ENCODE measurements at places on chromosomes 1 and 21. TPM values are rescaled to one million over a fixed set of nuclear protein-coding genes. Genes with fewer than 3 reads are reported as not detected.

TMEM269 gene
- total RNA-seq: 0.09 TPM

FMN2 gene
- total RNA-seq: 2.0 TPM

UBXN10 gene
- 19.2 TPM for total RNA-seq

LRRC41 gene
- 63.0 TPM for total RNA-seq

BARHL2 gene
- not detected for total RNA-seq

SLC44A3 gene
- total RNA-seq: 13.8 TPM

DNA sequence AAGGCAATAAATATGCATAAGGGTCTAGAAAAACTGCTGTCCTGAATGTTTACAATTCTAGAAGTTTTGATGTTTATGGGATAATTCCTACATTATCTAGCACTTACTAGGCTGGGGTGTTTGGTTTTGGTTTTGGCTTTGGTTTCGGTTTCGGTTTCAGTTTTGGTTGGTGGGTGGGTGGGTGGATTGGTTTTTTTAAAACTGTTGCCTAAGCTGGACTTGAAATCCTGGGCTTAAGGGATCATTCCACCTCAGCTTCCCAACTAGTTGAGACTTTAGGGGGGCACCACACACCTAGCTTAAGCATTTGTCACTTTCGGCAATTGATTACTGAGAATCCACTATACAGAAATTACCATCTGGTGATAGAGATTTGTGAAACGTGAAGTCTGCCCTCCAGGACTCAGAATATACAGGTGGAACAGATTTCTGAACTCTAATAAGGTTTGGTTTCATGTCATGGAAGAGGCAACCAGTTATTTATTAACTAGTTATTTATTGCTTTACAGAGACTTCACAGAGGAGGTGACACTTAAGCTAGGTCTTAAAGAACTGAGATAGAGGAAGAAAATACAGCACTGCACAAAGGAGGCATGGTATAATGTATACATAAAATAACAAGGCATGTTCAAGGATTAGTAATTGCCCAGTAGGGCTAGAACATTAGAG, 69.6 kb downstream of the PIK3R3 start:
- no peak for DNase-seq
- no peak overlapping the region for H3K4me3 ChIP-seq
- H3K4me1 ChIP-seq: no peaks in the 10 kb centered on the region
- no peaks in the 10 kb centered on the region for H3K27me3 ChIP-seq
- no peak overlapping the region for H3K27ac ChIP-seq
- H3K36me3 ChIP-seq: peaks cover 26% of the 10 kb centered on the region

- no peak overlapping the region for H3K4me3 ChIP-seq
- peak; percentile 83 for DNase-seq
- H3K36me3 ChIP-seq: no peaks in the 10 kb centered on the region
- peaks cover 6% of the 10 kb centered on the region for H3K4me1 ChIP-seq
- no peak overlapping the region for H3K27ac ChIP-seq
- H3K27me3 ChIP-seq: no peaks in the 10 kb centered on the region
Measured at GRCh38 chr1:55869065-55869464, 653.9 kb upstream of the USP24 start.

GRCh38 chr1:156801409-156802121, 15.1 kb downstream of the SH2D2A start:
- H3K4me3 ChIP-seq: no peak overlapping the region
- peaks cover 19% of the 10 kb centered on the region for H3K36me3 ChIP-seq
- H3K27ac ChIP-seq: no peak overlapping the region
- peaks cover 6% of the 10 kb centered on the region for H3K4me1 ChIP-seq

- no peak overlapping the region for H3K27ac ChIP-seq
- DNase-seq: no peak
- no peaks in the 10 kb centered on the region for H3K4me1 ChIP-seq
- H3K4me3 ChIP-seq: no peak overlapping the region
- H3K36me3 ChIP-seq: no peaks in the 10 kb centered on the region
Measured at GRCh38 chr1:187948170-187948794, 1119.5 kb downstream of the PLA2G4A start.

GRCh38 chr1:205688171-205689080, 8.1 kb upstream of the SLC45A3 start:
- no peak overlapping the region for H3K4me3 ChIP-seq
- no peaks in the 10 kb centered on the region for H3K27me3 ChIP-seq
- H3K4me1 ChIP-seq: no peaks in the 10 kb centered on the region
- no peak overlapping the region for H3K27ac ChIP-seq
- no peak for DNase-seq

- H3K27ac ChIP-seq: no peak overlapping the region
- no peak overlapping the region for H3K4me3 ChIP-seq
- no peak for DNase-seq
- peaks cover 9% of the 10 kb centered on the region for H3K4me1 ChIP-seq
Measured at GRCh38 chr1:198534548-198535418, 5.7 kb downstream of the ATP6V1G3 start.

DNA sequence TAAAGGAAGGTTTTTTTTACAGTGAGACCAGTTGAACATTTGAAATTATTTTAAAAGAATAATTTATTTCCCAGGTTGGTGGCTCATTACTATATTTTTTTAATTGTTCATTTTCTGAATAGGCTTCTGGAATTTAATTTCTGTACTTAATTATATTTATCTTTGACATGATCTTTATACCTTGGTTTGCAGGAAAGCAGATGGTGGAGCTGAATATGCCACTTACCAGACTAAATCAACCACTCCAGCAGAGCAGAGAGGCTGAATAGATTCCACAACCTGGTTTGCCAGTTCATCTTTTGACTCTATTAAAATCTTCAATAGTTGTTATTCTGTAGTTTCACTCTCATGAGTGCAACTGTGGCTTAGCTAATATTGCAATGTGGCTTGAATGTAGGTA, 41.5 kb downstream of the CD46 start:
- no peak overlapping the region for H3K4me3 ChIP-seq
- H3K4me1 ChIP-seq: no peaks in the 10 kb centered on the region
- no peak for DNase-seq
- no peaks in the 10 kb centered on the region for H3K27me3 ChIP-seq

DNA sequence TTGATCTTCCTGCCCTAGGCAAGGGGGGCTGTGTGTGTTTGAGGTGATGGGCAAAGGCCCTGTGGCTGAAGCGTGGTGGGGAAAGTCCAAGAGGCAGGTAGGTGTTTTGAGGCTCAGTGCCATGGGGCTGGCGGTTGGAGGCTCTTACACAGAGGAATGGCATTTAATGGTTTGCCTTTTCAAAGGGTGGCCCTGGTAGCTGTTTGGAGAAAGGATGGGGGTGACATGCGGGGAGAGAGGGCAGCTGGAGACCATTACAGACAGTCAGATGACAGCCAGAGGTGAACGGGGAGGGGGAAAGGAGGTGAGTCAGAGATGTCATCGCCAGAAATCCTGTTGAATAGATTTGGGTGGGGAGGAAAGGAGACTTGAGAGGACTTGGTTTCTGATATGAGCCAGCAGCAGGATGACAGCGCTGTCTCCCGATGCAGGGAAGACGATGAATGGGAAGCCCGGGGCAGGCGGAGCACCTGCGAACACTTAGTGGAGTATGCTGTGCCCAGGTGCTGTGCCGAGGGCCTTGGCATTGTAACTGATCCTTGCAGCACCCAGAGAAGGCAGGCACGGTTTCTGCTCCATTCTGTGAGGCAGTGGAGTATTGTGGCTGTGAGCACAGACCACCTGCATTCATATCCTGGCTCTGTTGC, 56.3 kb downstream of the MAN1C1 start:
- no peaks in the 10 kb centered on the region for H3K27me3 ChIP-seq
- H3K27ac ChIP-seq: no peak overlapping the region
- no peaks in the 10 kb centered on the region for H3K36me3 ChIP-seq
- peaks cover 13% of the 10 kb centered on the region for H3K4me1 ChIP-seq
- no peak overlapping the region for H3K4me3 ChIP-seq

DNA sequence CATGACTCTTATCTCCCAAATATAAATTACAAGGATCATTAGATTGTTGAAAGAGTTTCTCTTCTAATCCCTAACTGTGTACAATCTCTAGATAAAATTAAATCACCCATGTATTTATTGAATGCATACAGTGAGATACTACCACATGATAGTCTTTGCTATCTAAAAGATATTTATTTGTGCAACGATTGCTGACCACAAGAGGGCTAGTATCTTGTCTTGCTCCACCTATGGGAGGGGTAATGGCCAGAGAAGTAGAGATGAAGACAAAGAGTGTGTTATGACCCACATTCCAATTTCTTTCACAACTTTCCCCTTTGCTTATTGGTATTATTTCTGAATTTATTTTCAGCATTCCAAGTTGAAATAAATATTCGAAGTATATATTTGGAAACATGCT, 13.7 kb downstream of the PYHIN1 start:
- H3K27me3 ChIP-seq: no peaks in the 10 kb centered on the region
- DNase-seq: no peak
- H3K4me1 ChIP-seq: no peaks in the 10 kb centered on the region
- no peaks in the 10 kb centered on the region for H3K36me3 ChIP-seq
- no peak overlapping the region for H3K27ac ChIP-seq

GRCh38 chr1:23810818-23811540, 10.4 kb upstream of the GALE start:
- DNase-seq: peak; percentile 37
- H3K4me1 ChIP-seq: no peaks in the 10 kb centered on the region
- peaks cover 8% of the 10 kb centered on the region for H3K36me3 ChIP-seq

- no peak overlapping the region for H3K4me3 ChIP-seq
- H3K4me1 ChIP-seq: no peaks in the 10 kb centered on the region
- H3K27ac ChIP-seq: no peak overlapping the region
- no peaks in the 10 kb centered on the region for H3K36me3 ChIP-seq
- peak; percentile 37 for DNase-seq
- no peaks in the 10 kb centered on the region for H3K27me3 ChIP-seq
Measured at GRCh38 chr1:236774926-236775325, 20.2 kb upstream of the MTR start.

DNA sequence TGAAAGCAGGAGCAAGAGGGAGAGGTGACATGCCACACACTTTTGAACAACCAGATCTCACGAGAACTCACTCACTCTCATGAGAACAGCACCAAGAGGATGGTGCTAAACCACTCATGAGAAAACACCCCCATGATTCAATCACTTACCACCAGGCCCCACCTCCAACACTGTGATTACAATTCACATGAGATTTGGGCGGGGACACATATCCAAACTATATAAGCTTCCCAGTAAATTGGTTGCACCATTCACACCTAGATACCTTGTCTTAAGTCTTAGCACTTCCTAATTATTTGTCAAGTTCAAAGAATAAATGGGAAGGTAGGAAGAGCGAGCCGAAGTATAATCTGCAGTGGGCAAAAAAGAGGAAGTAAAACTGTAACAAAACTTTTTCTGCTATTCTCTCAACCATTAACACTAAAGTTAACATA, 34.3 kb downstream of the AMY1C start:
- H3K4me1 ChIP-seq: no peaks in the 10 kb centered on the region
- DNase-seq: no peak
- no peaks in the 10 kb centered on the region for H3K27me3 ChIP-seq
- no peak overlapping the region for H3K27ac ChIP-seq
- no peak overlapping the region for H3K4me3 ChIP-seq

- DNase-seq: no peak
- H3K36me3 ChIP-seq: no peaks in the 10 kb centered on the region
- H3K4me1 ChIP-seq: peaks cover 4% of the 10 kb centered on the region
- H3K4me3 ChIP-seq: no peak overlapping the region
- H3K27me3 ChIP-seq: no peaks in the 10 kb centered on the region
Measured at GRCh38 chr21:16408280-16408679, 678.5 kb downstream of the USP25 start.

Measured in lung (tissue), 17 donors.